ENCODE measurements at places on chromosomes 1 and 21.

GRCh38 chr1:33143176-33143575 lies 38.7 kb downstream of the TRIM62 start:
- no peak for DNase-seq

- no peak for DNase-seq
Measured at GRCh38 chr1:199522338-199522737, 505.2 kb upstream of the NR5A2 start.

GRCh38 chr21:37006486-37007291 lies at the start of gene RIPPLY3:
TSS of gene RIPPLY3 (plus strand) at chr21:37006702. CDS start at chr21:37006773, 71 bp downstream.
- no peak for DNase-seq

- DNase-seq, result peak; percentile 84
Measured at GRCh38 chr1:155463865-155464650, 98.5 kb downstream of the ASH1L start.

DNA sequence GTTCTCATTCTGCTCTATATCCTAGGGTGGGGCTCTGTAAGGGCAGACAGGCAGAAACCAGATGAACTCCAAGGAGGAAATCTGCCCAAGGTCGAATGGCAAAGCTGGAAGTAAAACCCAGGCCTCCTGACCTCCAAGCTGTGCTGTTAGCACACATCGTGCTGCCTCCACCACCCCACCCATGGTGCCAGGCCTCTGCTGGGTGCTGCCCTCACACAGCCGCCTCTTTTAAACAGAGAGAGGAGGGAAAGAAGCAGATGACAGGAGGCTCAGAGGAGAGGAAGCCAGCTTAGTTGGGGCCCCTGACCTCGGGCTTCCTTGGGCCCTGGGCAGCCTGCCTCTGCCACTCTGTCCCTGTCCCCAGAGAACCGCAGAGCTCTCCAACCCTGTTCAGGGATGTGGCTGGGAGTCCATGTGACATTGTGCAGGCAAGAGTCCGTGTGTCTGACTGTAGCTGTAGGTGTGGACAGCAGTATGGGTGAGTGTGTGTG lies 1.1 kb downstream of the SYNC start:
- no peak for DNase-seq

- DNase-seq, result no peak
Measured at GRCh38 chr1:26570287-26570686, 40.7 kb downstream of the RPS6KA1 start.

GRCh38 chr1:43225168-43225567 lies 44.6 kb upstream of the TMEM125 start:
- no peak for DNase-seq
